ENCODE measurements at places on chromosomes 6 and 20.

DNA sequence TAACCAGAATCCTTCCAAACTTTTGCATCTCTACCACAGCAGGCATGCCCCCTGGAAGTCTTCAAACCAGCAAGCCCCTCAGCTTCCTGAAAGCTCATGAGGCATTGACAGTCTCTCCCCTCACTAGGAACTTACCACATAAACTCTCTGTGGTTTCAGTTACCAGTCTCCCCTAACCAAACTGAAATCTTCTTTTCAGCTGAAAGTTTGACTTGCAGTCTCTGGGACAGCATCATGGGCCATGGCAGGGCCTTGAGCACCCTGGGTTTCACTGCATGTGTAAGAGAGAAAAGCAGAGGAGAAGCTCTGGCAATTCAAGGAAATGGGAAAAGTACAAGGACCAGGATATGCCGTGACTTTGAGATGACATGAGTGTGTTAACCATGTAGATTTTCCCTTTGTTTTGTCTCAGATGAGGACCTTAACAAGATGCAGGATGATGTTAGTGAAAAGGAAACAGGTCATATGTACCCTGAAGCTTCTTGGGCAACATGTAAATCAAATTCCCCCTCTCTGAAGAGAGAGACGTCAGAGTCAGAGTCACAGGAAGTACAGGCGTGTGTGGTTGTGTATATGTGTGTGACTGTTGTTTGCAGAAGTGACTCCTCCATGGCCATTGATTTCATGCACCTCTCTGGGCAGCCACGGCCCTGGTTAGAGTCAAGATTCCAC, 106.3 kb downstream of the TNFRSF21 start:
- no peak for DNase-seq

GRCh38 chr6:26032340-26033084, 54.7 kb upstream of the HFE start:
- DNase-seq: no peak

GRCh38 chr20:50029697-50030461, 47.1 kb downstream of the SNAI1 start:
- DNase-seq: no peak

- DNase-seq: no peak
These were observed 13.3 kb downstream of the RALGAPA2 start for GRCh38 chr20:20699144-20699543.

Data from activated effector memory CD4-positive, alpha-beta T cell treated with Interleukin-2 at 50 U/mL for 16 hours (primary cell).